ENCODE measurements at places on chromosomes 7 and 10.

GRCh38 chr7:32658034-32658433, 162.7 kb downstream of the AVL9 start:
- no peak for DNase-seq

GRCh38 chr7:157949711-157950110, 612.9 kb downstream of the DNAJB6 start:
- no peak for DNase-seq

GRCh38 chr7:155490697-155491628, 33.0 kb downstream of the EN2 start:
- DNase-seq = no peak

GRCh38 chr7:117111535-117111934, 158.2 kb downstream of the ST7 start:
- no peak for DNase-seq

- DNase-seq = no peak
Observed at GRCh38 chr10:129049501-129049900, 417.5 kb upstream of the MGMT start.

GRCh38 chr7:15626041-15626440, 60.4 kb downstream of the MEOX2 start:
- no peak for DNase-seq

DNA sequence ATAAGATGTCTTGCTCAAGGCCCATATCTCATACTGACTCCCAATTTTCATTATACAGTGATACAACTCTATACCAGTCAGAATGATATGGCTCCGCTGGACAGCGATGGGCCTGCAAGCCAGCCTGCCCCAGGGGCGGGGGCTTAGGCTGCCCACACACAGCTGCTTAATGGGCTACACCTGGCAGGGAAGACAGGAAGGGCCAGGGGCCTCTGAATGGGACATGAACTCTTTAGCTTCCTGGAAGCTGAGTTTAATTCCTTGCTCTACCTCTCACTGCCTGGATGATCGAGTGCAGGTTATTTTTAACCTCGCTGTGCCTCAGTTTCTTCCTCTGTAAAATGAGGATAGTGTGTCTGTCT, 112.5 kb downstream of the C10orf105 start:
- no peak for DNase-seq

DNA sequence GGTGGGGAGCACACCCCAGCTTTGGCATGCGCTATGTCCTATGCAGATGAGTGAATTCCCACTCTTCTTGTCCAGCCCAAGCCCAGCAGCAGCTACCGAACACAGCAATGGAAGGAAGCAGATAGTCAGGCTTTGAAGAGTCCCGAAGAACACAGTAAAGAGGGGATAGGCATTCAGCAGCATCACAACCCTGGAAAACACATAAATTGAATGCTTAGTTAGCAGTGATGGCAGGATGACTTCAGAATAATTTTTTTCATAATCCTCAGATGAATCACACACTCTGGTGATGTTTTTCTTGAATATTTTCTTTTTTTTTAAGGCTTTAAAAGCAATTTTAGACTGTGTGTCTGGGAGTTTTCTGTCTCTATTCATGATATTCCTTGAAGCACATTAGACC, 95.8 kb downstream of the CFAP58 start:
- no peak for DNase-seq

DNA sequence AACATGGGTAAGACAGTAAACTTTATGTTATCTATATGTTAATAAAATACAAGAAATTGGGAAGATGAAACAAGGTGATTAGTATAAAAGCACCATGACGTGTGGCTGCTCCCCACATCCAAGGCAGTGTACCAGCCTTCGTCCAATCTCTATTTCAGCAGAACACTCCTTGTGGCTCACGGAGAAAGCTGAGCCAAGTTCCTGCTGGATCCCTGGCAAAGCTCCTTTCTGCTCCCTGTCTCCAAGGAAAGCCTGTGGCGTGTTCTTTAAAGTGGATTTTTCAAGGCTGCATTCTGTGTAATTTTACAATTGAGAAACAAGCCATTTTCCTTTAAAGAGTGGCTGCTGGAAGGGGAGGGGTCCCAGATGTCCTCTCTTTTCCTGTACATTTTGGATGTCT, 467.3 kb downstream of the PTPRN2 start:
- DNase-seq = no peak

- no peak for DNase-seq
Observed at GRCh38 chr7:103065667-103066066, 8.9 kb downstream of the FBXL13 start.

- DNase-seq = no peak
Observed at GRCh38 chr7:79880312-79880711, 254.3 kb upstream of the GNAI1 start.

DNA sequence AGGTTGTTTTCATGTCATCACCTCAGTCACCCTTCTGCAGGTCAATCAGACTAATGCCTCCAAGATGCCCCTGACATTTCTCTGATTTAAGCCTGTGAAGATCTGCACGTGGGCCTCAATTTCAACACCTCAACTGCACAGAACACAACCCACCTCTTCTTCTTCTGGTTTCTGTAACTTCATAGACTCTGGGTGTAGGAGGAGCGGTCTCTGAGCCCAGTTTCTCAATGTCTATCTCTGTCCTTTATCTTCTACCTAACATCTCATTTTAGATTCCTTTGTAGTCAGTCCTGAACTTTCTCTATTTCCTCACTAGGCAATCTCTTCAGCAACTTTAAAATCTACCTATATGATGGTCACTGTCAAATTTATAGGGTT, 85.6 kb downstream of the PRKCQ start:
- DNase-seq = no peak

DNA sequence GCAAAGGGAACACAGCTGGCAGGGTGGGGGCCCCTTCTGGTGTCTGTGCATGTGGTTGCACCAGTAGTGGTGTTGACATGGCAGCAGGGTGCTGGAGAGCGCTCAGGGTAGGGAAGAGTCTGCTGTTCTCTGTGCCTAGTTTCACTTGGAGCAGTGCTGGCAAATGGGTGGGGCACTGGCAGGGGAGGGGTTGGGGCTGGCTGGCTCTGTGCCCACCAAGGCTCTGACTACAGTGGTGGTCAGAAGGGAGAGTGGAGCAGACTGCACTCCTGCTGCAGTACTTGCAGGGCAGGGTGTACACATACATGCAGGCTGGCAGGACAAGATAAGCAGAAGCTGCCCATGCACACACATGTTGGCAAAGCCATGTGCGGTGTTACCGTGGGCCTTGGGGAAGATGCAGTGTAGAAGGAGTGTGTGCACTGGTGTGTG, 18.2 kb downstream of the FAM25A start:
- DNase-seq = no peak

DNA sequence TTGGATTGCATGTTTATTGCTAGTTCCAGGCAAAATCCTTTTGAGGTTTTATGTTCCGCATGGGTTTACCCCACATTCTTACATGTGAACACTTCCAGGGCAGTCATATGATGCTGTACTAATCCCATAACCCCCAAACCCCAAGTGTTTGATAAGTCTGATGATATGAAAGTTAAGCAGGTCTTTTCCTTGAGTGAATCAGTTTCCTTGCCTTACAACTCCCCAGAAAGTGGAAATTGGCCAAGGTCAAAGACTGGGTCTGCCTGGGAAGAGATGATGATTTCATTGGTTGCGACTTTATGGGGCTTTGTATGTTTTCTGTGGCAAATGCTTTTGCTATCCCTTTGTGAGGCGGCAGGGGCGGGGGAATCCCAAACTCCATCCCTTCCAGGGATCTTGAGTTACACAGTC, 24.7 kb downstream of the AFAP1L2 start:
- DNase-seq = no peak

- no peak for DNase-seq
Observed at GRCh38 chr7:122762071-122762470, 59.3 kb upstream of the RNF148 start.

- no peak for DNase-seq
Observed at GRCh38 chr10:98062424-98062823, 32.0 kb upstream of the CRTAC1 start.

GRCh38 chr10:59175538-59176240, 754 bp upstream of the PHYHIPL start:
- DNase-seq = no peak

- DNase-seq = no peak
Observed at GRCh38 chr10:85513436-85513835, 853.2 kb downstream of the GRID1 start.

DNA sequence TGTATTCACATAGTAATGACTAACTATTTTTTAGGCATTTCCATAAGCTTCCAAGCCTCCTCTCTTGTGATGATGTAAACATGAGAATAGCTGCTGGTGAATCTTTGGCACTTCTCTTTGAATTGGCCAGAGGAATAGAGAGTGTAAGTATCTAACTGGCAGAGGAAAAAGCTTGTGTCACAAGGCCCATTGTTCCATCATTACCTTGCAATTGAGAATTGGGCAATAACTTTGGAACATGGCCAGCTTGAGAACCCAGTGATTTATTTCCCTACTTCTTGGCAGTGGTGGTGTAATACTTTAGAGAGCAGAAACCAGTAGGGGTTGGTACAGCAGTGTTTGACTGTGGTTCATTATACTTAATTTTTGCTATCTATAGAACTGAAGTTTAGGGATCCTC, 12.0 kb downstream of the IFRD1 start:
- peak; percentile 57 for DNase-seq

DNA sequence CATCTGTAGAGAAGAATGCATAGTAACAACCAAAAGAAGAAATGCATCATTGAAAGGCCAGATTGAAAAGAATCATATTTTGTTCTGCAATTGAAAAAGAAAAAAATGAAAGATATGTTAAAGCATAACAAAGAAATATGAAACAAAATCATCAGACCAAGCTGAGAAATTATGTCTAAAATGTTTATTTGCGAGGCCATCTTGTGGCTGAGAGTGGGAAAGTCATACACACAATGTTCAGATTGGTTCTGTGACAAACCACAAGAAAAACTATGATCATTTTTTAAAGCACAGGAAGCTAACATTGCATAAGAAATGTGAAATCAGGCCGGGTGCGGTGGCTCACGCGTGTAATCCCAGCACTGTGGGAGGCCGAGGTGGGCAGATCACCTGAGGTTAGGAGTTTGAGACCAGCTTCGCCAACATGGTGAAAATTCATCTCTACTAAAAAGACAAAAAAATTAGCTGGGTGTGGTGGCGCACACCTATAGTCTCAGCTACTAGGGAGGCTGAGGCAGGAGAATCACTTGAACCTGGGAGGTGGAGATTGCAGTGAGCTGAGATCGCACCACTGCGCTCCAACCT, 36.6 kb downstream of the ABCB5 start:
- DNase-seq = peak; percentile 6

GRCh38 chr10:31936933-31937332, 8.3 kb upstream of the ARHGAP12 start:
- DNase-seq = no peak

- DNase-seq = no peak
Observed at GRCh38 chr7:33039903-33040292, 22.7 kb downstream of the NT5C3A start.

DNA sequence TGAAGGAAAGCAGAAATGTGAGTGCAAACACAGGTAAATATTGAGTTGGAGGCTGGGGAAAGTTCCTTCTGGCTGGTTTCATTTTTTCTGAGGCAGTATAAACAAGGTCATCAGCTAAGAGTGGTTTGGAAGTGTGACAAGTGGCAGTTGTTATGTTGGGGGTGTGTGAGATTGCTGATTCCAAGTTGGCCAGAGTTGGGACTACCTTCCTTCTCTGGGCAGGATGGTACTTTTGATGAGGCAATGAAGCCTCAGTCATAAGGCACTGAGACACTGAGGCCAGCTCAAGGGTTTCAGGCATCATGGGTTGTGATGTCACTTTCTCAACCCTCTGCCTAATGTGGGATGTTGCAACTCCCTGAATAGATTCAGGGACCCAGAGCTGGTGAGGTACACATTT, 8.2 kb upstream of the PTTG1IP2 start:
- no peak for DNase-seq

- no peak for DNase-seq
Observed at GRCh38 chr10:102033787-102034186, 22.2 kb downstream of the ARMH3 start.

- no peak for DNase-seq
Observed at GRCh38 chr7:141276031-141276430, 202.2 kb downstream of the TMEM178B start.

DNA sequence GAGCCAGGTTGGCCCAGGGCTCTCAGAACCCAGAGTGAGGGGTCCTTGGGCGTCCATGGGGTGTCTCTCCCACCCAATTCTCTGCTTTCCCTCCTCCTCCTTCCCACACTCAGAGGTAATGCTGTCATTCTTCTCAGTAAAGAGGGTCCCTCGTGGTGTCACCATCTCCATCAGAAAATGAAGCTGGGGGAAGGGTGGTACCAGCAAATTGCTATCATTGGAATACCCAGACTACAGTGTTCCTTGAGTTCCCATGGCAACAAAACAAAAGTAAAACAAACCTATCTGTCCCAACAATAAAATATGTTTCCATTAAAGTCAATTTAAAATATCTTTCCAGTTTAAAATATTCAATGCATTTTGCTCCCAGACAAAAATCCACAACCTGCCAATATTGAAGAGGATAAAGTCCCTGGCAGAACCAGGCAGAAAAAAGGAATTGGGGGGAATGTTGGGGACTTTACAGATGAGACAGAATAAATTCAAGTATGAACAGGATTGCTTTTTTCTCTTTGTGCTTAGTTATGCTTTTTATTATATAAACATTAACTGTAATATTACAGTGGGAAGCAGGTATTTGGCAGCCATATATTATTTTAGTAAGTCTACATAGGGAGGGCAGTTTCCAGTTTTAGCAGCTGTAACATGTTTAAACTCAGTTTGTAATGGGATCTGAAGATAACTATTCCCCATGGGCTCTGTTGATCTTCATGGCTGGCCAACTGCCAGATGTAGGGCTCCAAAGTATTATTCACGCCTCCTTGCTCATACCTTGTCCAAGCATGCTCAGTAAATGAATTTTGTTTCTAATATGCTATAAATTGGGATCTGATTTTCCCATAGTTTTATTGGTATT, 182.1 kb downstream of the ARID5B start:
- no peak for DNase-seq

DNA sequence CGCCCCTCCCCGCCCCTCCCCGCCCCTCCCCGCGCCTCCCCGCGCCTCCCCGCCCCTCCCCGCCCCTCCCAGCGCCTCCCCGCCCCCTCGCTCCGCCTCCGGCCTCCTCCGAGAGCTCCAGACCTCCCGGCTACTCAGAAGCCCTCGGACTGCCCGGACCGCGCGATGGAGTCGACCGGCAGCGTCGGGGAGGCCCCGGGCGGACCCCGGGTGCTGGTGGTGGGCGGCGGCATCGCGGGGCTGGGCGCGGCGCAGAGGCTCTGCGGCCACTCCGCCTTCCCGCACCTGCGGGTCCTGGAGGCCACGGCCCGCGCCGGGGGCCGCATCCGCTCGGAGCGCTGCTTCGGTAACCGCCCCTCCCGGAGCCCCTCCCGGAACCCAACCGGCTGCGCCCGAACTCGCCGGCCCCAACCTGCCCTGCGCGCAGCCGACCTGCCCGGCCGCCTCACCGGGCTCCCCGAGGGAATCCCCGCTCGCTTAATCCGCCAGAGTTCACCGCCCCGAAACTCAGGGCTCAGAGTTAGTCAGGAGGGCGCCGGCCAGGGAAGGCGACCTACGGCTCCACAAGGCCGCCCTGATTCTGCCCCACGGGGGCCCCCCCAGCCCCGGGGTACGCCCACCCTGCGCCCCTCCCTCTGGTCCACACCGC, at the start of gene PAOX:
TSS of gene PAOX (plus strand) at position 111 of the 649 bp plus-strand sequence. CDS start at position 166, 55 bp downstream.
- no peak for DNase-seq
